ENCODE measurements at places on chromosomes 1 and 21.

DNA sequence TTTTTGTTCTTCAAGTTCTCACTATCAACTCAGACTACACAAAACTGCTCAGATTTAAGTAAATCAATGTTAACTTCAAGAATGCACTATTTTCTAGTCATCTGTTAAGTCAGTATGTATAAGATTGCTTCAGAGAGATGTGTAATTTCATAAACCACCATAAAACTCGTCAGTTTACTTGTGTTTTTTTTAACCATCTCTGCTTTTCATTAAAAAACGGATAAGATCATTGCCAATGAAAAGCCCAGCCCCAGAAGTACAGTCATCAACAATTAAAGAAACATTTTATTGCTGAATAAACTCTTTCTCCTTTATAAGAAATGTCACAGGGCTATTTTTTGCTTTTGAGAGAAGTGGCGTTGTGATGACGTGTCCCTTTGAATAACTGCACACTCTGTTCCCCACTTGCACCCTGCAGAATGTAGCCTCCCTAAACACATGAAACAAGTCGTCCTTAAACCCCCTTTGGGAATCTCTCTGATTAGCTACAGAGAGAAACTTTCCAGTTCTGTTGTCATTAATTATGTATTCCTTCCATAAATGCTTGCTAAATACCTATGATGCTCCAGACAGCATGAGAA, 202.7 kb upstream of the FOXD3 start:
- DNase-seq: no peak

- no peak for DNase-seq
Measured at GRCh38 chr1:57132993-57133622, 167.3 kb upstream of the C8B start.

GRCh38 chr1:43338001-43338400, 383 bp downstream of the MPL start:
- DNase-seq: no peak

GRCh38 chr1:219402925-219403324, 210.0 kb downstream of the ZC3H11B start:
- DNase-seq: no peak

- no peak for DNase-seq
Measured at GRCh38 chr1:188729039-188729438, 1748.6 kb downstream of the BRINP3 start.

GRCh38 chr1:234331507-234331906, 41.7 kb upstream of the COA6 start:
- DNase-seq: no peak

Data from T-helper 22 cell (primary cell).